ENCODE measurements at places on chromosomes 1 and 21.
A peak's percentile ranks its signal among the peaks of the same experiment; 100 is the strongest.

DNA sequence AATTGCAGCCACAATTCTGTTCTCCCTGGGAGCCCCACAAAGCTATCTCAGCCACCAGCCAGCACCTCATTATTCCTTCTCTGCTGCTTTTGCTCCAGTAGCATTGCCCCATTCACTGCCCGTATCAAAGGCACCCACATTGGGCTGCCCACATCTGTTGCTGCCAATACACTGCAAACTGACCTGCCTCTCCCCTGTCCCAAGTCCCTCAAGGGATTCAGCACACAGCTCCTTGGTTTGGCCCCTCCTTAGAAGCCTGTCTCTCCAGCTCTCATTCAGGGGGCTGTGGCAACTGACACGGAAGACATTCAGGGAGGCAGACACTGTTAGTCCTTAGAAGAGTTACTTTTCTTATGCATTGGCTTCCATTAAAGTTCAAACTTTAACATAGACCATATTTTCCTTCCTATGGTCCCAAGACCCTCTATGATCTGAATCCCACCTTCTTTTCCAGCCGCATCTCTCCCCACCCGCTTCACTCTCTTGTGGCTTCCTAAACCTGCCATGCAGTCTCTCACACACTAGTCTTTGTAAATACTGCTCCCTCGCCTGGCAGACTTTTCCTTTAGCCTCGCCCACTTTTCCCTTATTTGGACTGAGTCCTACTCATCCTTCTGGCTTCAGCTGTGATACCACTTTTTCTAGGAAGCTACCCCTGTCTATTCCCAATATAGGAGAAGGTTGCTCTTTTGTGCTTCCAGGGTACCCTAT is 19.3 kb upstream of the KLHDC8A start:
- no peaks in the 10 kb centered on the region for H3K36me3 ChIP-seq
- H3K27ac ChIP-seq, result no peak overlapping the region
- no peaks in the 10 kb centered on the region for H3K27me3 ChIP-seq
- peaks cover 25% of the 10 kb centered on the region for H3K4me1 ChIP-seq
- DNase-seq, result peak; percentile 88

GRCh38 chr1:246317332-246318035 is 189.6 kb downstream of the SMYD3 start:
- no peak for DNase-seq
- no peaks in the 10 kb centered on the region for H3K27me3 ChIP-seq
- no peaks in the 10 kb centered on the region for H3K36me3 ChIP-seq
- no peak overlapping the region for H3K27ac ChIP-seq
- no peaks in the 10 kb centered on the region for H3K4me1 ChIP-seq

DNA sequence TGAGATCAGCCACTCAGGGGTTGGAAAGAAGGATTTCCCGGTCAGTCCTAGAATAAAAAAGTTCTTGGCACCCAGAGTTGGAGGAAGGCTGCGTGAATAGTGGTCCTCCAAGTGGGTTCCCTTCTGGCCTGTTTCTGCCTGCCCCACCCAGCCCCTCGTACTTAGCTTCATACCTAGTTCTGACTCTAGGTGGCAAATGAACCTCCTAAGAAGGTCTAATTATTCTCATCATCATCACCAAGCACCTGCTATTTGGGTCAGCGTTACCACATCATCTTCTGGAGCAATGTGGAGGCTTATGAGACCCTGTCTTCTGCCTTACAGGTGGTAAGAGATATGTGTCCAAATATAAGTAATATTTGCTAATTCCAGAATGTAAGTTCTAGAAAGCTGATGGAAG is 35.9 kb upstream of the NFASC start:
- no peak for DNase-seq
- no peak overlapping the region for H3K4me3 ChIP-seq
- H3K27ac ChIP-seq, result no peak overlapping the region
- H3K4me1 ChIP-seq, result peaks cover 31% of the 10 kb centered on the region
- no peaks in the 10 kb centered on the region for H3K27me3 ChIP-seq

GRCh38 chr21:44709426-44710293 is 1.7 kb downstream of the TSPEAR start:
- no peak overlapping the region for H3K4me3 ChIP-seq
- peaks cover 59% of the 10 kb centered on the region for H3K27me3 ChIP-seq
- H3K27ac ChIP-seq, result no peak overlapping the region
- H3K36me3 ChIP-seq, result no peaks in the 10 kb centered on the region
- H3K4me1 ChIP-seq, result peaks cover 2% of the 10 kb centered on the region

GRCh38 chr1:99171184-99171813 is 93.0 kb upstream of the PLPPR4 start:
- H3K27me3 ChIP-seq, result no peaks in the 10 kb centered on the region
- no peak overlapping the region for H3K27ac ChIP-seq
- no peak overlapping the region for H3K4me3 ChIP-seq
- H3K36me3 ChIP-seq, result no peaks in the 10 kb centered on the region
- no peaks in the 10 kb centered on the region for H3K4me1 ChIP-seq

DNA sequence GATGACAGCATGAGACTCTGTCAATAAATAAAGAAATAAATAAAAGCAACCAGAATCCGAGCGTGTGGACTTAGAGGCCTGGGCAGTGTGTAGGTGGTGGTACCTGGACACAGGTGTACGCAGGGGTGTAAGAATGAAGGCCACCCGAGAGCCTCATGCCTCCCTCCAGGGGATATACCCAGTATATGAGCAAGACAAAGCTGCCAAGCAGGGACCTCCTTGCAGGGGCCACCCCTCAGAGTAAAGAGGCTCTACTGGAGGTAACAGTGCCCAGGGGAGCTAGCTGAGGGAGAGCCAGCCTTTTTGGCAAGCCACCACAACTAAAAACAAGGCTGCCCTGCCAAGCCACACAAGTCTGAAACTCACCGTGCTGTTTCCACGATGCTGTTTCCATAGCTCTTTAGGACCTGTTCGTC is 179.2 kb upstream of the RAB4A start:
- DNase-seq, result no peak
- H3K27me3 ChIP-seq, result no peaks in the 10 kb centered on the region
- H3K27ac ChIP-seq, result no peak overlapping the region
- no peaks in the 10 kb centered on the region for H3K36me3 ChIP-seq
- H3K4me3 ChIP-seq, result no peak overlapping the region

DNA sequence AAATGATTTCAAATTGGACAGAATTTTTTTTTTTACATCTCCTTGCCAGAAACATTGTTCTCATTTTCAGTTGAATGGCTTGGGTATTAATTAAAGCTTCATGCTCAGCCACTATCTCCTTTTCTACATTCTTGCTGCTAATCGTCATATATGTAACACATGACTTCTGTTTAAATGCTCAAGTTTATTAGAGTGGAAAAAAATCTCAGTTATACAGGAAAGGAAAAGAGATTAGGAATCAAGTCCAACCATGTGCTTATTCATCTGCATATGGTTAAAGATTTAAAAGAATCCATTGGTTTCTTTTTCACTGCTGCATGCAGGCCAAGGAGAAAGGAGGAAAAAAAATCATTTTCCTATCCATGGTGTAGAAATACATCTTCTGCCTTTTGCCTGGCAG is 47.3 kb upstream of the CNN3 start:
- H3K27me3 ChIP-seq, result no peaks in the 10 kb centered on the region
- H3K4me1 ChIP-seq, result no peaks in the 10 kb centered on the region
- H3K27ac ChIP-seq, result no peak overlapping the region
- no peaks in the 10 kb centered on the region for H3K36me3 ChIP-seq

DNA sequence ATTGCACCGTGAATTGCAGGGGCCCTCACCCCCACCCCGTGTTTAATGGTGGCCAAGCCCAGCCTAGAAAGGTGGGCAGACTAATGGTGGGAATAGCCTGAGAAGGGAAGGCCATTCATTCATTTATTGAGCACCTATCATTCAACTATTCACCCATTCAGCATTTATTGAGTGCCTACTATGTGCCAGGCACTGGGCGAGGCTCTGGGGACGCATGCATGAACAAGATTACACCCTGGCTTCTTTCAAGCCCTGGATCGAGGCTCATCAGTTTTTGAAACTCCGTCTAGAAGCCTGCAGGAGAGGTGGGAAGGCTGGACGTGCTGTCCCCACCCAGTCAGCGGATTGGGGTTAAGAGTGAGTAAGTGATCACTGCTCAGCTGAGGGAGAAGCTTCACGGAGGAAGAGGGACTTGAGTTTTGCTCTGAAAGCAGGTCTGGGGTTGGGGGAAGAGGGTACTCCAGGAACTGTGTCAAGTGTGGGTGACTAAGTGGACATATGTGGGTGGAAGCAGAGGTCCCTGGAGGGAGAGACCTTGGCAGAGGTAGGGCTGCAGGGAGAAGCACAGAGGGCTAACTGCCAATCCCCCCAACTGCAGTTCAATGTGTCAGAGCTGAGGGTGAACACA is 35.6 kb downstream of the MEF2D start:
- H3K4me1 ChIP-seq, result peaks cover 85% of the 10 kb centered on the region
- no peak for DNase-seq
- peaks cover 42% of the 10 kb centered on the region for H3K36me3 ChIP-seq
- H3K27me3 ChIP-seq, result no peaks in the 10 kb centered on the region
- H3K4me3 ChIP-seq, result no peak overlapping the region

DNA sequence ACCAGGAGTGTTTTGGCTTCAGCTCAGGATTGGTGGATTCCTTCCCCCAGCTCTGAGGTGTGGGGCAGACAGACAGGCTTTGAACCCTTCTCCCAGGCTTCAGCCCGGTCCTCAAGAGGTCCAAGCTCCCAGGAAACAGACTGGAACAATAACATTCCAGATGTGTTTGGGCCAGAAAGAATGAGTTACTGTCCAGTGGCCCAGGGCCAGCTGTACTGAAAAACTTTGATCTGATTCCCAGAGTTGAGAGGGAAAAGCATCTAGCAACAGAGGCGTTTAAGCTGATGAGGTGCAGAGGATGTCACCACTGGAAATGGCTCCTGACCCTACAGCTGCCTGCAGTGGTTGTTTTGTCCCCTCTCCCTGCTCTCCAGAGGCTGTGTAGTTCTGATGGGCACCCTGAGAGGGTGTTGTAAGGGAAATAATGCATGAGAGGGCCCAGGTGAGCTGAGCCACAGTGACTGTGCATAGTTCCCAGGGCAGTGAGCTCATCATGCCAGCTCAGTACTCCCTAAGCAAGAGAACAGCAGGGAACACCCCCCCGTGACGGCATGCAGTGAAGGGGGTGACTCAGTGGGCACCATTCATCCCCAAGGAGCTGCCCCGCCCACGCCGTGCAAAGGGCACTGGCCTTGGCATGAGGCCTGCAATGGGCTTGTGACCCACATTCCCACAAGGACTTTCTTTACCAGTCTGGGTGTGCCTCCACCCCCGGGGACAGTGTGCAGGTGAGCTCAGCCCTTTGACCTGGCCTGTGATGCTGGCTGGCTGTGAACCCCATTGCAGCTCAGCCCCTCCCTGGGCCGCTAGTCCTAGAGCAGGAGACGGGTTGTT is 13.8 kb upstream of the SFN start:
- DNase-seq, result no peak
- peak overlapping the region; percentile 69 for H3K27ac ChIP-seq
- H3K4me3 ChIP-seq, result no peak overlapping the region

- no peaks in the 10 kb centered on the region for H3K36me3 ChIP-seq
- H3K27ac ChIP-seq, result no peak overlapping the region
- H3K4me1 ChIP-seq, result peaks cover 4% of the 10 kb centered on the region
- no peak for DNase-seq
- no peaks in the 10 kb centered on the region for H3K27me3 ChIP-seq
Observed at GRCh38 chr1:91036894-91037829, 15.3 kb upstream of the ZNF644 start.

- no peak for DNase-seq
- no peak overlapping the region for H3K4me3 ChIP-seq
- H3K27ac ChIP-seq, result no peak overlapping the region
- H3K27me3 ChIP-seq, result no peaks in the 10 kb centered on the region
Observed at GRCh38 chr1:104648269-104648691, 898.6 kb downstream of the AMY1C start.

GRCh38 chr1:19569786-19570185 is 74.3 kb upstream of the NBL1 start:
- H3K36me3 ChIP-seq, result no peaks in the 10 kb centered on the region
- H3K27me3 ChIP-seq, result no peaks in the 10 kb centered on the region
- H3K27ac ChIP-seq, result no peak overlapping the region
- DNase-seq, result no peak
- no peak overlapping the region for H3K4me3 ChIP-seq

- H3K4me3 ChIP-seq, result no peak overlapping the region
- DNase-seq, result no peak
- no peaks in the 10 kb centered on the region for H3K4me1 ChIP-seq
- no peaks in the 10 kb centered on the region for H3K27me3 ChIP-seq
- no peak overlapping the region for H3K27ac ChIP-seq
Observed at GRCh38 chr1:157497284-157497683, 55.0 kb downstream of the FCRL5 start.

DNA sequence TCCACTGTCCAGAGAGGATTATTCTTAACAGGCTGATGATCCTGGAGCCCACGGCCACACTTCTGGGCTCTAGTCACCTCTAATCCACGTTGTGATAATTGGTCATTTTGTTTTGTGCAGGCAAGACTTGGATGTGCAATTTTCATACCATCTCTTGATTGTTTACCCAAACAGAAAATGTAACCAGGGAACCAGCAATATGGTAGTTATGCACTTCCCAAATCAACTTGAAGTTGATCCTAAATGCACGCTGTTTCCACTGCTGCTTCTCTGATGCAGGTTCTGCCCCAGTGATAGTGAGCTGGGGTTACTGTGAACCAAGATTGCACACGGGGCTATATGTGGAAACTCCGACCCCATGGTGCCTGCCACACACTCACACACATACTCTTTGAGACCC is 14.7 kb upstream of the KCNJ15 start:
- no peak overlapping the region for H3K27ac ChIP-seq
- H3K36me3 ChIP-seq, result no peaks in the 10 kb centered on the region
- H3K27me3 ChIP-seq, result no peaks in the 10 kb centered on the region
- no peak for DNase-seq

All from esophagus muscularis mucosa (tissue), 4 donors.